Ovary (tissue), 10 donors: ENCODE measurements at places on chromosomes 3 and 15. TPM values are rescaled to one million over a fixed set of nuclear protein-coding genes. Genes with fewer than 3 reads are reported as not detected.
A peak's percentile ranks its signal among the peaks of the same experiment; 100 is the strongest.

DNA sequence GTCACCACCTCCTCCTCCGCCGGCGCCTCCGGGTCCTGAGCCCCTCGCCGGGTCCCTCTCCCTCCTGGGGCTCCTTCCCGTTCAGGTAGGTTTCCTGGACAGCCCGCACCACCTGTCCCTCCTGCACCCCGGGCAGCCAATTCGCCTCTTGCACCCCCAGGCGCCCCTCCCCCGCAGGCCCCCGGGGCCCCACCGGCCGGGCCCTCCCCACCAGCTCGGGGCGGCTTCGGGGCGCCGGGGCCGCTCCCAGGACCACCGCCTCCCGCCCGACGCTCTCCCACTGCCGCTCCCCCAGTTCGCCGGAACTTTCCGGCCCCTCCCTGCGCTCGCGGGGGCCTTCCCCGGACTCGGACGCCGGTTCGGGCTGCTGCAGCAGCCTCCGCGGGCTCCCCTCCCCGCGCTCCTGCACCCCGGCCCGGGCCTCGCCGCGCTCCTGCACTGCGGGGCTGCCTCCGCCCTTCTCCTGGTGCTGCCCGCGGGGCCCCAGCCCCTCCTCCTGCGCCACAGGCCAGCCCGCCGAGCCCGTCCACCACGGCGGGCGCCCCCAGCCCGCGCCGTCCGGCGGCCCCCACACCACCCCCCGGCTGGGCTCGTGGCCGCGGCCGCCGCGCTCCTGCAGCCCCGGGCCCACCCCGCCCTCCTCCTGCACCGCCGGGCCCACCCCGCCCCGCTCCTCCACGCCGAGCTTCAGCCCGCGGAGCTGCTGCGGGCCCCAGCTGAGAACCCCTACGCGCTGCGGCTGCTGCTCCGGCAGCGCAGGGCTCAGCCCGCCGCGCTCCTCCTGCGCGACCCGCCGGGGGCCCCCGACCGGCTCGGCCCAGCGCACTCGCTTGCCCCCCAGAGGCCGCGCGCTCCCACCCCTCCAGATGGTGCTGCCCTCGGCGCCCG lies 587 bp upstream of the TNK2 start:
- peak; percentile 48 for DNase-seq

- DNase-seq: peak; percentile 68
Measured at GRCh38 chr3:23710555-23710954, 95.2 kb upstream of the UBE2E1 start.

GRCh38 chr3:127716384-127716783 lies 43.6 kb downstream of the ABTB1 start:
- DNase-seq: no peak

GRCh38 chr15:100667405-100668347 lies 65.3 kb downstream of the ASB7 start:
- DNase-seq: no peak

GRCh38 chr3:112813723-112814171 lies 32.9 kb downstream of the CD200R1L start:
- no peak for DNase-seq

Gene ASB14
- total RNA-seq: not detected
